ENCODE measurements at places on chromosomes 11 and 22. TPM values are rescaled to one million over a fixed set of nuclear protein-coding genes. Genes with fewer than 3 reads are reported as not detected.

PHOX2A gene
- polyA plus RNA-seq, result not detected

POLA2 gene
- polyA plus RNA-seq, result 30.0 TPM

GRCh38 chr11:15843309-15843872 lies 513.0 kb downstream of the SOX6 start:
- DNase-seq, result no peak

GRCh38 chr11:45926536-45927331 lies 4.3 kb downstream of the LARGE2 start:
- no peak for DNase-seq

BUD13 gene
- 35.2 TPM for polyA plus RNA-seq

DNA sequence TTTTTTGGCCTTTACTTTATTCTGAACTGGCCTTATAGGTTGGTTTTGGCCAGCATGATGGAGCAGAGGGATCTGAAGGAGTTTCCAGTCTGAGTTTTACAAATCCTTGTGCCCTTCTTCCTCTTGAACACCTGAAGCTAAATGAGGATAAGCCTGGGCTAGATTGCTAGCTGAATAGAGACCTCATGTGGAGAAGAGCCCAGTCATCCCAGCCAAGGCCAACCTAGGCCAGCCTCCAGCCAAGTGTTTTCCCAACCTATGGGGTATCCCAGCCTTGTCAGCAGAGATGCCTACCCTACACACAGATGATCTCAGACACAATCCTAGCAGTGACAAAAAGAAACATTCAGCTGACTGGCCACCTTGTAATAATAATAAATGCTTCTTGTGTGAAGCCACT lies 966 bp upstream of the CASP12 start:
- DNase-seq, result no peak

ACTN3 gene
- polyA plus RNA-seq, result 0.52 TPM

DNA sequence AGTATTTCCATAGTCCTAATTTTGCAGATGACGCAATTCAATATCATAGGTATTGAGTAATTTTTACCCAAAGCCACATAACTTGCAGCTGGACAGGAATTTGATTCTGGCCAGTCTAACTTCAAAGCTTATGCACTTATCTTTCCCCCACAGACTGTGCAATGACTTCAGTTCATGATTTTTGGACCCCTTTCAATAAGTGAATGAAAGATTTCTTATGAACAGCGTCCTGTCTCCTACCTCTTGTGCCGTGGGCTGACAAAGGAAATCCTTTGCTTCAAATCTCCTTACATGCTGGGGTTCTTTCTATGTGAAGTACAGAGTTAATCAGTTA lies 217.7 kb upstream of the KIRREL3 start:
- DNase-seq, result no peak

GRCh38 chr22:49408102-49408836 lies 419.4 kb downstream of the BRD1 start:
- DNase-seq, result no peak

GRCh38 chr11:64969209-64969608 lies 2.7 kb downstream of the MAJIN start:
- DNase-seq, result no peak

DNA sequence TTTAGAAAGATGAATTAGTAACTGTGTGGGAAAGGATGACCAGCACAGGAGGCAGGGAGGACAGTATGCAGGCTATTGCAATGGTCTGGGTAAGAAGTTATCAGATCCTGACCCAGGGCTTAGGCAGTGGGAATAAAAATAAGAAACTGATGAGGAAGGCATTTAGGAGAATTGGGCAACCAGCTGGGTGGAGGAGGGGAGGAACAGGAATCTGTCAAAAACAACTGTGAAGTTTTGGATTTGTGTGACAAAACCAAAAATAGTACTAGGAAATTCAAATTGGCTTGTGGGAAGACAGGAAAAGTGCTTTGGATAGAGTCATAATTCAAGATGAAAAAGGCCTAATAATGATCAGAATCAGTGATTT lies 27.9 kb downstream of the MMP13 start:
- no peak for DNase-seq

TRIM64 gene
- polyA plus RNA-seq, result not detected

- no peak for DNase-seq
Observed at GRCh38 chr11:33866936-33867335, 24.9 kb downstream of the LMO2 start.

DNA sequence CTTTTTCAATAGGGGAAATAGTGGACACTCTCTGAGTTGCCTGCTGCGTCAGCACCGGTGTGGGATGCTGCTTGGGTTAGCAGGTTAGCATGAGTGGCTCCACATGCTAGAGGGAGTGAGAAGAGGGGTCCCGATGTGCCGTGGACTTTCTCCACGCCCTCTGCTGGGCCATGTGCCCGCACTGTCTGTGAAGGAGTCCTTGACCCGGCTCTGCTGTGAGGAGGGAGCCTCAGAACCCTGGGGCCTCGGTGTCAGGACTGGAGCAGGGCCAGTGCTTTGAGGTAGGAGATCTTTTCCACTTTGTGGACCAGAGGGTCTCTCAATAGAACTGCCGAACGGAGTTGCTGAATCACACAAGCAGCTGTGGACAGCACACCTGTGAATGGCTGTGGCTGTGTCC lies 14.8 kb downstream of the CTTN start:
- no peak for DNase-seq

CDC45 gene
- 18.3 TPM for polyA plus RNA-seq

DNA sequence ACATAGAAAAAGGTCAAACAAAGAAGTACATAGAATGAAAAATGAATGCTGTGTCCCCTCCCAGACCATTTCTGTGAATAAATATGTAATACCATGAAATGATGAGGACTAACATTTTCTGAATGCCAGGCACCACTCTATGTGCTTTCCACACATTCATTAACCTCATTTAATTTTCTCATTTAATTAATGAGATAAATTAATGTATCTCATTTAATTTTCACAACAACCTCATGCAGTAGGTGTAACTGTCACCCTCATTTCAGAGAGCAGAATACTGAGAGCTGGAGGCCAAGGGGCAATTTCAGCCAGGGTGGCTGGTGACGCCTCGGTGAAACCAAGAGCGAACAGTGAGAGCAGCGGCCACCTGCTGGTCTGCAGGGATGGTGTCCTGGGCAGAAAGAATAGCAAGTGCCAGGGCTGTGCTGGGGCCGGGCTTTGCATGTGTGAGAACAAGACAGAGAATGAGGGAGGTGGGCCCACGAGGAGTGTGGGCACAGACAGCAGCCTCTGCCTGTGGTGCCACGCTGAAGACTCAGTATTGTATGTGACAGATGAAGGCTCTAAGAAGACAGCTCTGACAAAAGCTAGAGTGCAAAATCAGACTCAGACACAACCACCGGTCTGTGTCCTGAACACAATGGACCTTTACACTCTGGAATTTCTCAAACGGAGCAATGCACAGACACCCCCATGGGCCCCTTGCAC lies 1.8 kb upstream of the SERPIND1 start:
- no peak for DNase-seq

GRCh38 chr22:21642584-21643448 lies 714 bp downstream of the SDF2L1 start:
- no peak for DNase-seq

DNA sequence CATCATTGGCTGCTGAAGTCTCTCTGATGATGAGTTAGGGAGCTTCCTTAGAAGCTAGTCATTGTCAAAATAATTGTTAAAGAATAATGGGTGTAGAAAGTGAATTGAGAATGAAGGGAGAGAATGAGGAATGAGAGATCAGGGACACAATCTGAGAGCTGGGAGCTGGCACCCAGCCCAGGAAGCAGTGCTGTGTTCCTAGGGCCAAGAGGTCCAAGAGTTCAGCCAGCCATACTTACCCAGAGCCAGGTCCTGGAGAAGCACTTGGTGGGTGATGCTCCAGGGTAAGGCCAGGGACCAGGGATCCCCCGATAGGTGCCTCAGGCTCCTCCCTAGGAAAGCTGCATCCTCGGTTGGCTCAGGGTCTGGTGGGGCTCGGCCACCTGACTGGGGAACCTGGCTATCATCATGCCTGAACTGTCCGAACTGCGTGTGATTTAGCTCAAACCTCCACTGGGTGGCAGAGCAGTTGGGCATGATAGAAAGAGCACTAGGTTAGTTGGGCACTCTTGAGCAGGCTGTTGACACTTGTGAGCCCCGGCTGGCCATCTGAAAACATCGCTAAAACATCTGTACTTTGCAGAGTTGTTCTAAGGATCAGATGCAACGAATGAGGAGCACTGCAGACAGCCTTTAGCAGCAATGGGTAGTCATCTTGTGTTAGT lies 123.9 kb upstream of the NCAM1 start:
- DNase-seq, result no peak

DNA sequence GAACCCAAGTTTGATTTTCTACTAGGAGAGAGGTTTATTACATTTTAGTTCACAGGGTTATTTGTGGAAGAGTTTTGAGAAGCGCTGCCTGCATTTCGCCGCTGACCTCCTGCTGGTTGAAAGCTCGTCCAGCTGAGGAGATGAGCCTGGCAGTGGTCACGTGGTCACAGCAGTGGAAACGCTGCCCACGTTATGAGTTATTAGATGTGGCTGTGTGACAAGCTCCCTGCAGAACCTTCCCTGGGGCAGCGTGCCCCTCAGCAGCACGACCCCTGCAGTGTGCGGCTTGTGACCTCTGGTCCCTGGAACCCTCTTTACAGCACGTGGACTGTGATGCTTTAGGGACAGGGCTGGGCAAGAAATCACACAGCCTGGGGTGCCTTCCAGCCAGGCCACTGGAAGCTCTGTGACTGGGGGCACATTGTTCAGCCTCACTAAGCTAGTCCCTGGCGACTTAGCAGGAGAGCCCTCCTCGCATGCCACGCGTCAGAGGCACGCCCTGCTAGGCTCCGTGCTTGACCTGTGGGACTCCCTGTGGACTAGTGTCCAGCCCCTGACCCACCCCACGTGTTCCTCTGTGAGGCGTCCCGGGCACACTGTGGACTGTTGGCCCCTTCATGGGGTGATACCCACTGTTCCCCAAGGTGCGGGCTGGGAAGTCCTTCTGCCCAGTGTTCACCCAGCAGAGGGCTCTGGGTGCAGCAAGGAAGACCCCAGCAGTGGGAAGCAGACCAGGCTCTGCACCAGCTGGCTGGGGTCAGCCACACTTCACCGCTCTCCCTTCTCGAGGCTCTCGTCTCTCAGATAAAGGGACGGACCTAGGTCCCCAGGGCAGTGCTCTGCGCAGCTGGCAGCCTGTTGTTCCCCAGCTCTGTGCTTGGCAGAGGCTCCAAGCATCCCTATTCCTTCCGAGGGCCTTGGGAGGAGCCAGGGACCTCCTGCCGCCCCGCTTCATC lies 349.5 kb downstream of the TBC1D22A start:
- no peak for DNase-seq

DNA sequence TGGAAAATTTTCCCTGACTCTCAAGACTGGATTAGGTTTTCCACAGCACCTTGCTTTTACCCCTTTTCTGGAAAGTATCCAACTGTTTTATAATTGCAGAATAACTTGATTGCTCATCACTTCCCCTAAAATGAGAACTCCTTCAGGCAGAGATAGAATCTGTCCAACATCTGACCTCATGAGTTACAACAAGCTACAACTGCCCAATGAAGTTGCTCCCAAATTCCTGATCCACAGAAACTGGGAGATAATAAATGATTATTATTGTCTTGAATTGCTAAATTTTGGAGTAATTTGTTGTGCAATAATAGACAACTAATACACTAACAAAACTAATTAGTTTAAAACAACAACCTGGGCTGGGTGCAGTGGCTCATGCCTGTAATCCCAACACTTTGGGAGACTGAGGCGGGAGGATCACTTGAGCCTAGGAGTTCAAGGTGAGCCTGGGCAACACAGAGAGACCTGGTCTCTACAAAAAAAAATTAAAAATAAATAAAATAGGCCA lies 10.0 kb upstream of the CCDC83 start:
- no peak for DNase-seq

DNA sequence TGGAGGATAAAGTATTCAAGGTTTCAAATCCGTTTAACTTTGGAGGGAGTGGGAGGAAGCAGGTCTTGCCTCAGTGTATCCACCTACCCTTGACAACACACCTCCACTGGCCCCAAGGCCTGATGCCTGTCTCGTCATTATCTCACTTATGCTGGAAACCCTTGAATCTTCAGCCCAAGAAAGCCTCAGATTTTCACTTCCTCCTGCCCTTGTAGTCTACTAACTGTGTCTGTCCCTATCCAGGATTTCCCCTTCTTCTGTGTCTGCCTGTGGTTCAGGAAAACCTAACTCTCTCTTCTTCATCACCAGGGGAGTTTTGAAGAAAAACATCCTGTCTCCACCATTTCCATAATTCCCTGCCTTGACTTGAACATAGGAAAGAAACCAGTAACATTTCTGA lies 56.1 kb downstream of the SYT9 start:
- no peak for DNase-seq

CCDC116 gene
- polyA plus RNA-seq, result 0.26 TPM

LRRC10B gene
- 1.2 TPM for polyA plus RNA-seq

WBP2NL gene
- 2.4 TPM for polyA plus RNA-seq

ABCC8 gene
- 2.0 TPM for polyA plus RNA-seq

GRCh38 chr11:45756384-45757010 lies 48.5 kb upstream of the SLC35C1 start:
- no peak for DNase-seq

DNA sequence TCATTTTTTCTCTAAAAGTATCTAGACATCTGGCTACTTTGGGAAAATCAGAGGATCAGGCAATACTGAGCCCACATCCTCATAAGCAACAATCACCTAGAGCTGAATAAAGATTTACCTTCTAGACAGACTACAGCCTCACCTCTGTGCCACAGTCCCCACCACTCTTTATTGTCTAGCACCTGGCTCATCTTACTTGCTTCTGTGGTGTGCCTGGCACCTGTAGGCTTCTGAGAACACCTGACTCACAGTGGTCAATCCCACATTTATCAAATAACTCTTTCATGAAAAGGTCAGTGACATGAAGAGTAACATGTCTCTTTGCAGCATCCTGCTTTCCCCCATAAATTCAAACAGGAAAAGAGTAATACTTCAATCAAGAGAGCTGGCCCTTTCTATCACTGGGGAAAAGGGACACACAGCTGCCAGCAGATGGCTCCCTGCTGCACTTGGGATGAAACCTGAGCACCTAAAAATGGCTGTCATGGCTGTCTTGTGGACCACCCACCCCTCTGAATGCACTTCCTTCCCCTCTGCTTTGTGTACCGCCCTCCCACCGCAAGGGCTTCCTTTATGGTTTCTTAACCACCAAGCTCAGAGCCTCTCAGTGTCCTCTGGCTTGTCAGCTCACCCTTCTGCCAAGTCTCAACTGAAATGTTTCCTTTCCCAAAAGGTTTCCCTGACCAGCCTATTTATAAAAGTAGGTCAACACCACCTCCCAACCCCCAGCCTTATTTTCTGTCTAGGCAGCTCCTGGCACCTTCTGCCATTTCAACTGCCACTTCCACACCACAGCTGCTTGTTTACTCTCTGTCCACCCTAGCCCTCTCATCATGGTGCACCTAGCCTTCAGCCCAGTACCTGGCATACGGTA lies 9.3 kb downstream of the TFIP11 start:
- no peak for DNase-seq

- DNase-seq, result no peak
Observed at GRCh38 chr11:94895451-94895850, 77.9 kb downstream of the CWC15 start.

DNA sequence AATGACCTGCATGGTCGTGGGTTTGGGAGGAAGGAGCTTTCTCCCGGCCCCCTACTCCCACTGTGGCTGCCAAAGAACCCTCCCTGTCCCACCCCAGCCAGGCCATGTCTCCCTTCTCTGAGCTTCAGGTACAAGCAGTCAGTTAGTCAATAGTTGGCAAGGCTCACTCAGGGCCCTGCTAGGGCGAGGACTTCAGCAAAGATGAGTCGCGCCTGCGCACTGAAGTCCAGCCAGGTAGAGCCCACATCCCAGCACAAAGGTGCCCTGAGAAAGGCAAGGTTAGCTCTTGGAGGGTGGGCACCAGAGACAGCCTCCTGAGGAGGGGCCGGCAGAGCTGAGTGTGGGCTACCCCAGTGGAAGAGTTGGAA lies 11.1 kb downstream of the C11orf86 start:
- no peak for DNase-seq

- DNase-seq, result no peak
Observed at GRCh38 chr22:27170491-27170890, 513.1 kb downstream of the MIAT start.

DRICH1 gene
- polyA plus RNA-seq, result 1.9 TPM

Data from left renal pelvis (tissue), 4 donors.